ENCODE measurements at places on chromosomes 11 and 22.

GRCh38 chr11:120909676-120910416, 114.1 kb upstream of the TBCEL start:
- no peak for DNase-seq

DNA sequence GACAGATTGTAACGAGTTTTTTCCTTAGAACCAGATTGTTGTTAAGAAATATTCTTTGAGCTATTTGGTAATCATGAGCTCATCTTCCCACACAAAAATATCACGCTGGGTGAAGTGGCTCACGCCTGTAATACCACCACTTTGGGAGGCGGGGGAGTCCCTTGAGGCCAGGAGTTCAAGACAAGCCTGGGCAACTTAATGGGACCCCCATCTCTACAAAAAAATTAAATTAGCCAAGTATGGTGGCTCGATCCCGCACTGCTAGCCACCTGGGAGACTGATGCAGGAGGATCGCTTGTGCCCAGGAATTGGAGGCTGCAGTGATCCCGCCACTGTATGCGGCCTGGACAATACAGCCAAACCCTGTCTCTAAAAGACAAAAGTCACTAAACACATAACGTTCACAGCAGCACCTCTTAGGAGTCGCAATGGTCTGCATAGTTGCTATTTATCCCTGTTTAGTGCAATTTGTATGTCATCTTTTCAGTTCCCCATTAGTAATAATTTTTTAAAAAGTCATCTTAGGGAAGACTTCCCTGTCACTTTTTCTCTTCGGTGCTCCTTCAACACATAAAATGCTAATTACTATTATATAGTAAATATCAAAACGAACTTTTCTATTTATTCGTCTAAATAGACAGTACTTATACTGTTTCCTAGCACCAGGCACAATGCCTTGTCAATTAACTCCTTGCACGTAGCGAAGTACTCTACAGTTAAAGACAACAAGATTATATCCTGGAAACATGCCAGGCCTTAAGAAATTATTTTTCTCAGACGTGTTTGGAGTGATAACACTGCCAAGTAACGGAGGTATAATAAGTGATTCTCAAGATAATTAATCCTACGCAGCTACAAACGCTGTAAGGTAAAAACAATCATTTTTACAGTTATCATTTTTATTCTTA, 1.1 kb downstream of the ST13 start:
- DNase-seq, result no peak

GRCh38 chr22:45823336-45823735, 151.7 kb downstream of the ATXN10 start:
- DNase-seq, result no peak

DNA sequence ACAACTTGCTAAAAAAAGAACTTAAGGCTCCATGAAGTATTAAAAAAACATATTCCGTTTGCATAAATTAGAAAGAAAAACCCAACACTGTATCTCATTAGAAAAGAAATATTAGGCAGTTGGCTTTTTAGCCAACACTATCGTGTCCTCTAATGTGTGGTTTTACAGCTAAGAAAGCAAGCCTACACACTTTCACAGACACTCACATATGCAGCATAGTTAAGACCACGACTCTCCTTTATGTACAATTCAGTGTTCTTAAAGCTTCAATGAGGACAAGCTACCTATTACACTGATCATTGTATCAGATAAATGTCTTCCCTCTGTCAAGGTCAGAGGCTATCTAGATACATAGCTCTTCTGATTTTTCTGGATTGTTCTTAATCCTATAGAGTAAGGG, 80.1 kb downstream of the PICALM start:
- no peak for DNase-seq

- peak; percentile 87 for DNase-seq
Measured at GRCh38 chr11:57761301-57762234, at the start of gene CTNND1. TSS of gene CTNND1 (plus strand) at chr11:57761802. CDS start at chr11:57791479, 29,677 bp downstream.

DNA sequence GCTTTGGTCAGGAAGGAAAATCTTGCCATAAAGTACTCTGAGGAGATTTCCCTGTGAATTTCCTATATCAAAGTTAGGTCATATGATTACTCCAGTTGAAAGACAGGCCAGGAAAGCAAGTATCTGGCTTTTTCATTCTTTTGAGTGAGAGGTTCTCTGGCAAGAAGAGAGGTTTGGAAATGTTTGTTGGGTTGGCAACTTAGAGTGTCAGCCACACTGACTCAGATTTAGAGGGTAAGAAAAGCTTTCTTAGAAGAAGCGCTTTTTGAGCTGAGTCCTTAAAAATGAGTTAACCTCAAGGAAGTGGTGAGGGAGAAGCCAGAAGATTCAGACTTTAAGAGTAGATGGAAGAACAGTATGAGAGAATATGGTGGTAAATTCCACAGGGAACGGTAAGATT, 86.1 kb upstream of the BDNF start:
- DNase-seq, result no peak

GRCh38 chr11:66183494-66184048, 84.9 kb upstream of the RAB1B start:
- DNase-seq, result no peak

- DNase-seq, result no peak
Measured at GRCh38 chr22:43625242-43625641, 186.9 kb downstream of the EFCAB6 start.

DNA sequence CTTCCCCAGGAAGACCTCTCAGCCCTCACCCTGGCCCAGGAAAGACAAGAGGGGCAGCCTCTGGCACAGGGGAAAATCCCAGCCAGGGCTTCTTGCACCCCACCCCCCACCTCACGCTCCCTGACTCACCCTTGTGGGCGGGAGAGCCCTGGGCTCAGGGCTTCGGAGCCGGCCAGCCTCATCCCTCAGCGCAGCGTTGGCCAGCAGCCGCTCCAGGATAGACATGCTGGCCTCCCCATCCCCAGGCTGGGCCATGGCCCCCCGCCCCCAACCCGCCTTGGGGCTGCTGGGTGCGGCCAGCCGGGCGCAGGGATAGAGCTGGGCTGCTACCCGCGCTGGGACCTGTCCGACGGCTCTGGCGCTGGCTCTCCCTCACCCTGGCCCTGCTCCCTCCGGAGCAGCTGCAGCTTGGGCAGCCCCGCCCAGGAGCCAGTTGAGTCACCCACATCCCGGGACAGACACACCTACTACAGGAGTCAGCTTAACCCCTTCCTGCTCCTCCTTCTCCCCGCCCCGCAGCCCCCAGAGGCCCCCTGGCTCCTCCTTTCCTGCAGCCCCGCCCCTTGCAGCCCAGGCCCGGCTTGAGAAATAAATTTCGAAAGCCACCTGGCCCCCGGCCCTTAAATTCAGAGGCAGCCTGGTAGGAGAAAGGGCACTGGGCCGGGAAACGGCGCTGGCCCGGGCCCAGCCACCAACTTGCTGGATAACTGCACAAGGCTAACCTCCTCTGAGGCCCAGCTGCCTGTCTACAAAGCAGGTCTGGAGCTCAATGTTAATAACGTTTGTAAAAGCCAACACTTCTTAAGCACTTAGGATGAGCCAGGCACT, 13.4 kb downstream of the TNKS1BP1 start:
- peak; percentile 94 for DNase-seq

DNA sequence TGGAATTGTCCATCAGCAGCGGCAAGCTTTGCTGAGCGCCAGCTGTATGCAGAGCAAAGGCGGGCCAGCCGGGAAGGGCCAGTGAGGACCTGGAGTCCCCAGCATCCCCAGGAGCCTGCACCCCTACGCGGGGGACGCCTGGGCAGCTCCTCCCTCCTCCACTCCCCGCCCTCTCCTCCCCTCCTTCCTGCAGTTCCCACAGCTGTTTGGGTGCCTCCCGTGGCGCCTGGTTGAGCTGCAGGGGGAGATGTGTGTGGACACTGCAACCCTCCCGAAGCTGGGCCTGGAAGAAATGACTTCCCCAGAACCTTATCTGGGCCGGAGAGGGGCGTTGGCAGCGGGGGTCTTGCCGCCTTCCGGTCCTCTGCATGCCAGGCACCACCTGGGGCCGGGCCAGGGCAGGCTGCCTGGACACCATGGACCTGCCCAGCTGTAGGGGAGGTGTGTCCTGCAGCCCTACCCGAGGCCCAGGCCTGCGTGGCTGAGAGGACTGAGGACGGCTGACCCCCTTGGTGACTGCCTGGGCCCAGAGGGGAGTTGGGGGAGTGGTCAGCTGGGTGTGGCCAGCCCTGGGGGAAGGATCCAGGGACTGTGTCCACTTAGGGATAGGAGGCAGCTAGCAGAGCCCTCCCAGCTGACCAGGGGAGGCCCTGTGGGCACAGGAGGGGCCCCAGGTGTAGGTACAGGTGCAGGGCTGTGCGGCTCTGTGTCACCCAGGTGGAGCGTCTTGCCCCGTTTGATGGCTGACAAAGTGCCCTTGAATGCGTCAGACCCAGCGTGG, 16.8 kb upstream of the MUC6 start:
- no peak for DNase-seq

DNA sequence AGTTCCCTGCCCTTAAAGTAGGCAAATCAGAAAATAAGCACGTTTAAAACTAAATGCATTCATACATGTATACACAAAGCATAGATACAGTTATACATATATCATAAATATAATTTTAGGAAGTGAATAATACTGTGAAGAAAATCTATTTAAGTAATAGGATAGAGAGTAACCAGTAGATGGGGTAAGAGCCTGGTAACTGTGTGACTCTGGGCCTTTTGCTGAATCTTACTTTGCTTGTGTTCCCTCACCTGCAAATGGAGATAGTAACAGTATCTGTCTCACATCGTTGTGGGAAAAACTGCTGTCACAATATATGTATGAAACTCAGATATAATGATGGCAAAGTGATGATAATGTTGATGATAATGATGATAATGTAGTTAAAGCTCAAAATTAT, 29.9 kb downstream of the MS4A2 start:
- DNase-seq, result peak; percentile 33

DNA sequence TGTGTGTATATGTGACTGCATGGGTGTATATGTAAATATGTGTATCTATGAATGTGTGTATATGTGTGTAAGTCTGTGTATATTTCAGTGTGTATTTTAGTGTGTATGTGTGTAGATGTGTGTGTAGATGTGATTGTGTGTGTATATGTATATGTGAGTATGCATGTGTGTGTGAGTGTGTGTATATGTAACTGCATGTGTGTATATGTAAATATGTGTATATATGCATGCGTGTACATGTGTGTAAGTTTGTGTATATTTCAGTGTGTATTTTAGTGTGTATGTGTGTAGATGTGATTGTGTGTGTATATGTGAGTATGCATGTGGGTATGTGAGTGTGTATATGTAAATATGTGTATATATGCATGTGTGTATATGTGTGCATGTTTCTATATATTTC, 169.9 kb downstream of the MN1 start:
- no peak for DNase-seq

DNA sequence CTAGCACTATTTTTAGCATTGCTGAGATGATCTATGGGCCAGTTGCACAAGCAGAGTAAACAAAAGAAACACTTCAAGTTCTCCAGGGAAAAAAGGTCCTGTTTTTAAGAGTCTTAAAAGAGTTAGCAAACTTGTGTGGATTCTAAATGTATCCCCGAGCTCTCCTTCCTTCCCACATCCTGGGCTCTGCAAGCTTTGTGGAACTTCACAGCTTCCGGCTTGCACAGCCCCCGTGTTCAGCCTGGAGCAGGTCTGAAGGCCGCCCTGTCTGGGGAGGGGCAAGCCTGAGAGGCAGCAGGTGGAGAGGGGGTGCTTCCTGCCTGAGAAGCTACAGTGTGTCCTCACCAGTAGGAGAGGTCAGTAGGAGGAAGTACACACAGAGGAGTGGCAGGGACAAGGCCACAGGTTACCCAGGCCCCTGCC, 35.1 kb upstream of the SUSD2 start:
- DNase-seq, result peak; percentile 70

DNA sequence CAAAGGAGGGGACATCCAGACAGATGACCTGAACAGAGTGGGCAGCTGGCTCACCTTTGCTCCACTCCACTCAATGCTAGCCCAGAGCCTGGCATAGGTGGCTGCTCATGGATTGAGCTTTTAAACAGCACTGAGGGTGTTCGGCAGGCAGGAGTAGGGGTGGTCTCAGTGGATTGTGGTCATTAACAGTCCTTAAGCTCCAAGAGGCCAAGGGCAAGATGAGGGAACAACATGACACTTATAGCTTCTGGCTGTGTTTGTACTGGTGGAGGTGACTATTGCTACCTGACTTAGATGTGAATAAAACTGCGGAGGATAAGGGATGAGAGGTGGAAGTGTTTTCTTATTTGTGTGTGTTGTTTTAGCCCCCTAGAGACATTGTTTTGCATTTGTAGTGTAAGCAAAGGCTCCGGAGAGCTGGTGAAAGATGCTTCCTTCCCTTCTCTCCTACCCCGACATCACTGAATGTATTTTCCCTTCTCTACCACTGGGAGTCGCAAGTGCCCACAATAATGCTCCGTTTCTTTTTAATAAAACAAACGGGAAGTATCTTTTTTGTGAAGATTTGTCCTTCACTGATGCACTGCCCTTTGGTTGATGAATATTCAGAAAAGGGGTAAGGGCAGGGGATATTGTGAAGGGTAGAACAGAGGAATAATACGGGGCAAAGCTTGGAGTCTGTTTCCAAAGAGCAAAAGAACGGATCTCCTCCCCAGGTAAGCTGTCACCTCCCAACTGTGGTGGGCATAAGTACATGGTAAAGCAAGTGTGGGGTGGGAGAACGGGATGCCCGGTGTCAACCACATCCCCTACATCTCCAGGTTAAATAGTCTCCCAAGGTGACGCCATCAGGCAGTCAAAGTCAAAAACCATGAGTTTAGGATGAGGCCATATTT, 27.5 kb upstream of the MTNR1B start:
- peak; percentile 59 for DNase-seq

- no peak for DNase-seq
Measured at GRCh38 chr11:79431535-79431934, 9.3 kb downstream of the TENM4 start.

DNA sequence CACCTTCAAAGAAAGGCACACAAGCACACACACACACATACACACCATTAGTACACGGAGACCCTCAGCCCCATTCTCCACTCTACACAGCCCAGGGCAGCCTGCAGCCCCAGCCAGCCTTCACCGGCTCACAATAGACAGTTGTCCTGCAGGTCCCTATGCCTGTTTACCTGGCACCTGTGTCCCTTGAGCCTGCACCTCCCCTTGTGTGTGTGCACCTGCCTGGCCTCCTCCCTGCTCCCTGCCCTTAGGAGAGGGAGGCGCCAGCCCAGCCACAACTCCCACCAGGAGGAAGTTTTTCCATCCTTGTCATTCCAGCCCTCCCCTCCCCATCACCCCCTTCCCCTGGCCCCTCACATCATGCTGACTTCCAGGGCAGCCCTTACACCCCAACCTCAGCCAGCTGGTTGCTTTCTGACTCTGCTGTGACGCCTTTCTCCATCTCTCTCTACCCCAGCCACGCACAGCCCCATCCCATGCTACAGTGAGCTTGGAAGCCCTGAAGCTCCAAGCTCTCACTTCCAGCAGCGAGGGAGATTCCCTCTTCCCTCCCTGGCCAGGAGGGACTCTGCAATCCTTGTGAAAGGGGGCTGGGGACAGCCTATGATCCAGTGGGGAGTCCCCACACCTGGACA, 4.4 kb downstream of the AHNAK start:
- DNase-seq, result peak; percentile 23

- DNase-seq, result no peak
Measured at GRCh38 chr22:29885610-29886009, 2.6 kb downstream of the MTMR3 start.

- peak; percentile 98 for DNase-seq
Measured at GRCh38 chr22:19854778-19855503, at the start of the genes GNB1L and RTL10. TSS of gene GNB1L (minus strand) at chr22:19854874. CDS start at chr22:19821355, 33,519 bp downstream. TSS of gene RTL10 (minus strand) at chr22:19854874. CDS start at chr22:19852261, 2,613 bp downstream.

DNA sequence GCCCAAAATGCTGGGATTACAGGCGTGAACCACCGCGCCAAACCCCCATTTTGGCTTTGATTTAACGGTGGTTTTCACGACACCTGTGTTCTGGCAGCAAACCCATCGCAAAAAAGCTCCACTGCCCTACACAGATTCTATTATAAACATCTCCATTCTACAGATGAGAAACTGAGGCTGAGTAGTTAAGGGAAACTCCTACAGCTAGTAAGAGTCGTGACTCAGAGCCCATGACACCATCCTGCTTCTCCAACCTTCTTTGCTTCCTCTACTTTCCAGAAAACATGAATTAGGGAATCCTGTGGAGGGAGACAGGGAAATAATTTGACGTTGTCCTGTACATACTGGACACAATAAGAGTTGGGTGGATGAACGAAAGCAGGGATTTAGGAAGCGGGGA, 429 bp upstream of the SNX15 start:
- DNase-seq, result no peak

All from GM13977 (cell line).